M059J (cell line): ENCODE measurements at places on chromosomes 12 and 14.
A peak's percentile ranks its signal among the peaks of the same experiment; 100 is the strongest.

GRCh38 chr14:103730490-103731035, 15.0 kb downstream of the ZFYVE21 start:
- no peak for DNase-seq

- DNase-seq = no peak
Measured at GRCh38 chr14:76097547-76097946, 54.2 kb upstream of the GPATCH2L start.

DNA sequence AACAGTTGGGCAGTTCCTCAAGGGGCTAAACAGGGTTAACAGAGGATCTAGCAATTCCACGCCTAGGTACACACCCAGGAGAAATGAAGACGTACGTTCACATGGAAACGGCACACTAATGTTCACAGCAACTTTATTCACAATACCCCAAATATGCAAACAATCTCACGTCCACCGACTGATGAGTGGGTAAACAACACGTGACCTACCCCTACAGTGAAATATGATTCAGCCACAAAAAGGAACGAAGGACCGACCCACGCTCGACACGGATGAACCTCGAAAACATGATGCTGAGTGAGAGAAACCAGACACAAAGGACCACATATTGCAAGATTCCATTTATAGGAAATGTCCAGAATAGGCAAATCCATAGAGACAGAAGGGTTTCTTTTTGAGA, 112.7 kb downstream of the NCOR2 start:
- no peak for DNase-seq

DNA sequence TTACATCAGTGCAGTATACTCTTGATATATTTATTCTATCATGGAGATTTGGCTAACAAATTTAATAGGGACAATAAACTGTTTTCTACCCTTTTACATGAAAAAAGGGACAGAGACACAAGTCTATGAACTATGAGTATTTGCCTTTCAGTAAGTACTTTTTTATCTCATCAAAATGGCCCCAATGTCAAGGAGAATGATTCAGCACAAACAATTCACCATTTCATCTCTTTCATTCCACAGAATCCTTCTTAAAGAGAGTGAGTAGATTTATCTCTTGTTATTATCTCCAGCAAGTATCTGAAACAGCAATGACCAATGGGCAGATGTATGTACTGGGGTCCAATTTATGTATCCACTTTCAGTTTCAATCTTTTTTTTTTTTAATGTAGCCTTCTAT, 447.5 kb downstream of the NPAS3 start:
- DNase-seq = no peak

- peak; percentile 98 for DNase-seq
Measured at GRCh38 chr14:67187826-67188225, 1.4 kb upstream of the GARIN2 start.

- DNase-seq = peak; percentile 67
Measured at GRCh38 chr12:77725611-77726010, 105.1 kb upstream of the NAV3 start.

GRCh38 chr12:93315907-93316622, 61.7 kb upstream of the NUDT4 start:
- DNase-seq = no peak
